Cerebellum (tissue), 4 donors: ENCODE measurements at places on chromosomes 7 and 10.

DNA sequence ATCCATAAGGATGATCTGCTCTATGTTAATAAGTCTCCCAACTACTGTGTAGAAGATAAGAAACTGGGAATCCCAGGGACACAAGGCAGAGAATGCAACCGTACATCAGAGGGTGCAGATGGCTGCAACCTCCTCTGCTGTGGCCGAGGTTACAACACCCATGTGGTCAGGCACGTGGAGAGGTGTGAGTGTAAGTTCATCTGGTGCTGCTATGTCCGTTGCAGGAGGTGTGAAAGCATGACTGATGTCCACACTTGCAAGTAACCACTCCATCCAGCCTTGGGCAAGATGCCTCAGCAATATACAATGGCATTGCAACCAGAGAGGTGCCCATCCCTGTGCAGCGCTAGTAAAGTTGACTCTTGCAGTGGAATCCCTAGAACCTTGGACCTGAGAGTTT lies 10.3 kb downstream of the WNT16 start:
- DNase-seq, result no peak

DNA sequence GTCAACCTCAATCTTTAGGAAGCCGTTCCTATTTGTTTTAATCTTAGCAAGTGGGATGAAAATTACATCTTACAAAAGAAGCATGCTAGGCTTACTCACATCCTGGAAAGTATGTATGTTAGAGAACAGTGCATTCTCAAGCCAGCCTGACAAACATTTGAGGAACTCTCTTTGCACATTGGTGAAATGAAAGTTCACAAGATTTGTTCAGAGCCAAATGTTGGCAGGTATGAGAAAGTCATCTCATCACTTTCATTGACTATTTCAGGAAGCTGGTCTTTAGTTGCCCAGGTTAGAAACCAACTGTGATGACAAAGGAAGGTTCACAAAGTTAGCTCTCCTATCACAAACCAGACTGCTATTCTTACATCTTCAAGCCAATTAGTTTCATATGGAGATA lies 57.1 kb downstream of the ABCB1 start:
- no peak for DNase-seq

GRCh38 chr10:133132473-133133291 lies 27.3 kb upstream of the KNDC1 start:
- DNase-seq, result no peak

DNA sequence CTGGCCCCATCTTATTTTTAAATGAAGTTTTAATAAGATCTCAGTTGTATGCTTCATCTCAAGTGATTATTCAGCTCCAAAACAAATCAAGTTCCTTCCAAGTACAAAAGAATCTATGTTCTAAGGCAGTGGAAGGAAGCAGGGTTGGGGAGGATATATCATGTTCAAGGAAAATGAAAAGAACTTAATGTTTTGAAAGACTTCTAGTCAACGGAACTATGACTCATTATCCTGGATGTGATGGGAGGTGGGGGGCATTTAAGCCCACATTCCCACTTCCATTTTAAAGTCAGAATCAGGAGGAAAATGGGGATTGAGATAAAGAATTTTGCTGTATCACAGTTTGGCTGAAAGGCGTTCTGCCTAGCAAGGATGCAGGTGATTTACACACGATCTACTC lies 59.4 kb downstream of the FANK1 start:
- no peak for DNase-seq

- DNase-seq, result no peak
These were observed 13.3 kb downstream of the PARP12 start for GRCh38 chr7:140049339-140050024.

DNA sequence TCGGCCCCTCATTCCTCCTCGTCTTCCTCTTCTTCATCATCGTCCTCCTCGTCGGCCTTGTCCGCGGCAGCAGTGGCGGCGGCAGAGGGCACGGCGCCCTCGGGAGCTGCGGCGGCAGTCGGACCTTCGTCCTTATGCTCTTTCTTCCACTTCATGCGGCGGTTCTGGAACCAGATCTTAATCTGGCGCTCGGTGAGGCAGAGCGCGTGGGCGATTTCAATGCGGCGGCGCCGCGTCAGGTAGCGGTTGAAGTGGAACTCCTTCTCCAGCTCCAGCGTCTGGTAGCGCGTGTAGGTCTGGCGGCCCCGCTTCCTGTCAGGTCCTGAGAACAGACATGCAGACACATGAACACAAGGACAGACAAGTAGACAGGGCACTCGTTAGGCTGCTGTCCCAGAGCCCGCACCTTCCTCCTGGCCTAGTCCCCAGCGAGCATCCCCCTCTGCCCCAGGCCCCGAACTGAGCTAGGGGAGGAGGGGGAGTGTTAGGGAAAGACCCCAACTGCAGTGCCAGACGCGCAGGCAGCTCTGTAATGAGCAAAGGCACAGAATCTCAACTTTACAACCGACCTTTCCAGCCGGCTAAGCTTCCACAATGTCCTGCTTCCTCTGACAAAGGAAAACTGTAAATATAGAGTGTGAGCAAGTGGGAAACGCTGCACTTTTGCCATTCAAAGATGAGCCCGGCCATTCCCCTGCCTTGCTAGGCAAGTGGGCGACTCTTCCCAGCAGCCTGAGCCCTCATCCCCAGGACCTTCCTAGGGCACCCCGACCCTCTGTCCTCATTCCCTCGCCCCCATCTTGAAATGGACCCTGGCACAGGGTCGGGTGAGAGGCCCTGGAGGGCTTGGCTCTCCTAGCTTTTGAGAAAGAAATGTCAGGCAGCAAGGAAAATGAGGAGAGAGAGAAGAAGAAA lies 1.3 kb downstream of the HOXA7 start:
- no peak for DNase-seq

DNA sequence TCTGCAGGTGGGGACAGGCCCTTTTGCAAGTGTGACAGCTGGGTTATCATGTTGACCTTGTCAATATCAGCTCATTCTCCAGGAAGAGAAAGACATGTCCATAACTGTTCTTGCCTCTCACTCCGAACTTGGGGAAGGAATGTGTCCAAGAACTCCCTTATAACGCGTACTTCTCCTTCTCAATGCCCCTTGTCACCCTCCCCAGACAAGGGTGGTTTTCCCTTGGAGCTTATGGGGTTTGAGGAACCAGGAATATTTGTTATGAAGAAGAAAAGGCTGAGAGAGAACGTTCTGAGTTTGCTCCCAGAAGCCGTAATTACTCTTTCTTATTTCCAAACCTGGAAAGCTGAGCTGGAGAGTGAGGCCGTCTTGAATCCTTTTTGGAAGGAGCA lies 77.4 kb downstream of the MKI67 start:
- DNase-seq, result no peak

DNA sequence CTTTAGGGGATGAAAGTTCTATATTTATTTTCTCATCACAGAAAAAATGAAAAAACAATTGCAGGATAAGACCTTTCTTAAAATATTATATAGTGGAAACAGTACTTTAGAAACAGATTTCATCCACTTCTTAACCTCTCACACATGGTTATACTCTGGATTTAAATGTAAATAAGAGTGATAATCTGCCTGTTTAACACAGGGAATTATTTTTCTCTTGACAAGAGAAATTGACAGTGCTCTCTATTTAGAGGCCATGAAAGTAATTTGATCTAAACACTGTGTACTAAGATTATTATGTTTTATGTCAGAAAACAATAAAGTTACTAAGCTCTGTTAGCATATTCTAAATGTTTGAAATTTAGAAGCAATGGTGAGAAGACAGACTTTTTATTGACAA lies 88.4 kb downstream of the PHF14 start:
- no peak for DNase-seq

DNA sequence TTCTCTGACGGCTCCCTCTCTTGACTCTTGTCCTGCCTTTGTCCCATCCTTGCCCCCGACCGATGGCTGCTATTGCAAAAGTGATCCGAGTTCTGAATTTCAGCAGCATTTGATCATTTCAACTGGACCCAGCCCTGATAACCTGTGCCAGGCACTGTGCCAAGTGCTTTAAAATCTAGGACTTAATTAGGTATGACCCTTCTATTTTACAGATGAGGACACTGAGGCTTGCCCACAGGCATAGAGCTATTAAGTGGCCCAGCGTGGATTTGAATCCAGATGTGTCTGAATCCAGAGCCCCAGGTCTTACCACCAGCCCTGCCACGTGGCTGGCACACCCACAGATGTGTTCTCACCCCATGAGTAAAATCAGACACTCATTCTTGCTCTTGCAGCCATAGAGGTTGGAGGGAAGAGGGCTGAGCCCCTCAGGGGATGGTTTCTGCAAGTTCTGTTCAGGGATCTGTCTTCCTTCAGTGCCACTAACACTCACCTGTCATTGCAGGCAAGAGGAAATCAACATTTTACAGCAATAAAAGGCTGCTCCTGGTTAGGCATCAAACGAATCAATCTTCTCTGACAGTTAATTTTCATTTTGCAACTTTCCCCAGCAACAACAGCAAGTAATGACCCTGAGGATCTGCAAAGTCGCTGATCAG lies 101.2 kb downstream of the GRID1 start:
- DNase-seq, result no peak

DNA sequence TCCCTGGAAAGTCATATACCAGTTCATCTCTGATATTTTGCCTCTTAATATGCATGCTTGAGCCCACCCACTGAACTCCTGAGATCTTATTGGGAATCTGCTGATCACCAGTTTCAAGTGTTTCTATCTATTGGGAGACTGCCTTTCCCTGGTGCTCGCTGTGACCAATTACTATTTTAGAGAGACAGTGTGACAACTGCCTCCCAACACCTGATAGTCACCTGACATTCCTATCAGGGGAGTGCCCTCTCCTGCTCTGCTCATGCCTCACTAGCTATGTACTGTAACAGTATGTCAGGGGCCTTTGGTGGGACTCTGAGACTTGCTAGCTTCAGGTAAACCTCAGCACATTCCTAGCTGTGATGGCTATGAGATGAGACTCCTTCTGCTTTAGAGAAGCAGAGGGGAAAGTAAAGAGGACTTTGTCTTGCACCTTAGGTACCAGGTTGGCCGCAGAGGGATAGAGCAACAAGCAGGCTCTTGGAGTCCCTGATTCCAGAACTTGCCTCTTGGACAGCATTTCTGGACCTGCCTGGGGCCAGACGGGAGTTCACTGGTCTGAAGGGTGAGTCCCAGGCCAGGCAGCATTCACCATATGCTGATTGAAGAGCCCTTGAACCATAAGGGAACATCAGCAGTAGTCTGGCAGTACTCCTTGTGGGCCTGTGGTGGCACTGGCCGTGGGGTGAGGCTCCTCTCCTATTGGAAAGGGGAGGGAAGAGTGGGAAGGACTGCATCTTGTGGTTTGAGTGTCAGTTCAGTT lies 34.4 kb upstream of the ARHGAP12 start:
- DNase-seq, result no peak

GRCh38 chr7:24304494-24305095 lies 20.6 kb downstream of the NPY start:
- no peak for DNase-seq

- peak; percentile 56 for DNase-seq
These were observed 69.4 kb downstream of the AMZ1 start for GRCh38 chr7:2757361-2757903.

GRCh38 chr10:125389648-125390047 lies 229.3 kb upstream of the CTBP2 start:
- no peak for DNase-seq

- DNase-seq, result no peak
These were observed 5.7 kb downstream of the TNS3 start for GRCh38 chr7:47576031-47576865.

DNA sequence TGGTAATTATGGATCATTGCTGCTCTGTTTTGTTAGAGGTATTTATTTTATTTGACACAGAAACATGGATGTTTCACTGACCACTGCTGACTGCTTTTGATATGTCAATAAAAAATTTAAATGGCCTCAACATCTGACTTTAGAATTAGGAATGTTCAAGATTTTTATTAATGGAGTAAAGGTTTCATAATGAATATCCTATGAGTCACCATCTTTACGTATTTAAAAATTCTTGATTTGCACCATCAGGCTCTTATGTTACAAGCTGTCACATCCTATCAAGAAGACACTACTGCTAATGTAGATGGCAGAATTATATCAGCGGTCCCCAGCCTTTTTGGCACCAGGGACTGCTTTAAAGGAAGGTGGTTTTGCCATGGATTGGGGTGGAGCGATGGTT lies 578.7 kb upstream of the NRP1 start:
- no peak for DNase-seq

GRCh38 chr7:32762925-32763293 lies 128.7 kb downstream of the KBTBD2 start:
- no peak for DNase-seq

- DNase-seq, result peak; percentile 64
These were observed 561 bp downstream of the SHTN1 start for GRCh38 chr10:117004227-117005025.

DNA sequence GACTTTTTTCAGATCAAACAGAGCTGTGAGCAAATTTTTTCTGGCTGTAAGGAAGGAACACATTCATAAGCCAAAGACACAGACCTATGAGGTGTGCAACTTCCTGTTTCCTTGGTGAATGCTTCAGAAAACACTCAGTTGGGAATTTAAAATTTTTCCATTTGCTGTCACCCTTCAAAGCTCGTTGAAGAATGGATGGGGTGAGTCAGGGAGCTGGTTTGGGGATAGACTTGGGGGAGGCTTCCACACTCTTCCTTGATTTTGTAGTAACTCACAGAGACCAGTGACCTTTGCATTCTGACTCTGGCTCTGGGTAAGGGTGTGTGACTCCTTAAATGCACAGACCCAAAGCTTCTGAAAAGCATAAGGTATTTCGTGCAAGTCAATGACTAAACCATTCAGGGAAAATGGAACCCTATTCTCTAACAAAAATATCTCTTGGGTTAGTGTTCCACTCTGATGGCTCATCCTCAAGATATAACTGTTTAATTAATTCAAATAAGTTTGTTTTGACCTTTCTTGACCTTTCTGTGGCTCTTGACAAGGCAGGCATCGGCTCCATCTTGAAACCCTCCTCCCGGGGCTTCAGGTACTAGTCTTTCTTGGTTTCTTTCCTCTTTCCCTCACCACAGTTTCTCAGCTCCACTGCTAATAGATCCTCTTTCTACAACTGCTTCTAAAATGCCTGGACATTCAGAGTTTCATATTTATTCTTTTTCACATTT lies 227.8 kb upstream of the INHBA start:
- no peak for DNase-seq

- no peak for DNase-seq
These were observed 88.8 kb downstream of the LHPP start for GRCh38 chr10:124550293-124551034.

DNA sequence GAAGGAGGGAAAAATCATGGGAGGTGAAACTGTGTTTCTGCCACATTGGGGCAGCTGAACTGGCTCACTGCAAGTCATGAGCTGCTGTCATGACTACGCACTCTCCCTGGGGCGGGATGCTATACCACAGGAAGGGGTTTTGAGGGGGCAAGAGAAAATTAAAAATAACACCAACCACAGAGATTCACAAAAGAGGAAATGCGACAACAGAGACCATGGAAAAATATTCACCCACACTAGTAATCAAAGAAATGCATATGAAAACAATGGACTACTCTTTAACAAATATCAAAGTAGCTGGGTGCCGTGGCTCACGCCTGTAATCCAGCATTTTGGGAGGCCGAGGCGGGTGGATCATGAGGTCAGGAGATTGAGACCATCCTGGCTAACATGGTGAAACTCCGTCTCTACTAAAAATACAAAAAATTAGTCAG lies 65.2 kb upstream of the TM9SF3 start:
- DNase-seq, result no peak
